Trophoblast cell (in vitro differentiated cells and primary cell): ENCODE measurements at places on chromosomes 7 and 10.

- H3K4me3 ChIP-seq = peak overlapping the region; percentile 35
- H3K36me3 ChIP-seq = no peaks in the 10 kb centered on the region
- H3K27me3 ChIP-seq = no peaks in the 10 kb centered on the region
- DNase-seq = no peak
These were observed 688.0 kb upstream of the ZWINT start for GRCh38 chr10:57049096-57049495.

DNA sequence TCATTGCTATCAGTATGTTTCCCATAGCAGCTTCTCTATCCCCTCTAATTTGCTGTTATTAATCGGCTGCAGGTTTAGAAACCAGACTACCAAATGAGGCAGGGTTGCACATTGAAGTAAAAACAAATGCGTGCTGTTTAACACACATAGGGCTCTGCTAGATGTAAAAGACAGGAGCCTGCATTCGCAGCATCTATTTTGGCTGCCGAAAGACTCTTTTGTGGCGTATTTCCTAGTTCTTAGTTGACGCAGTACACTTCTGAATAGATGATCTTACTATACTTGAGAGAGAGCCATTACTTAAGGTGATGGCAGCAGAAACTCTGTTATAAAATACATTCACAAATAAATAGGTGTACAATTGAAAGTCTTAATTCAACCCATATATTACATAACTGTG is 21.4 kb downstream of the SGCE start:
- H3K4me3 ChIP-seq = no peak overlapping the region
- no peaks in the 10 kb centered on the region for H3K27me3 ChIP-seq
- no peaks in the 10 kb centered on the region for H3K4me1 ChIP-seq
- no peaks in the 10 kb centered on the region for H3K36me3 ChIP-seq
- H3K27ac ChIP-seq = no peak overlapping the region

DNA sequence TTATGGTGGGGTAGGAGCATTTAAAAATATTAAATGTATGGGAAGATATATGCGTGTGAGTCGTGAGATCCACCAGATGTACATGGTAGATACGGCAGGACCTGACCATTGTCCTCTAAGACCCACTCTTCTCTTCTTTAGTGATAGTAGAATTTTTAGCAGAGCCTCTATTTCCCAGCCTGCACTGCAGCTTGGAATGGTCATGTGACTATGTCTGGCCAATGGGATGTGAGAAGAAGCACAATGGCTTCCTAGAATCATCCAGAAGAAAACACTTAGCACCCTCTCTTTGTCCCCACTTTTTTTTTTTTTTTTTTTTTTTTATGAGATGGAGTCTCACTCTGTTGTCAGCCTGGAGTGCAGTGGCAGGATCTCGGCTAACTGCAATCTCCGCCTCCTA is 86.6 kb upstream of the CYTH3 start:
- DNase-seq = no peak
- no peaks in the 10 kb centered on the region for H3K27me3 ChIP-seq
- H3K27ac ChIP-seq = no peak overlapping the region
- no peaks in the 10 kb centered on the region for H3K4me1 ChIP-seq

DNA sequence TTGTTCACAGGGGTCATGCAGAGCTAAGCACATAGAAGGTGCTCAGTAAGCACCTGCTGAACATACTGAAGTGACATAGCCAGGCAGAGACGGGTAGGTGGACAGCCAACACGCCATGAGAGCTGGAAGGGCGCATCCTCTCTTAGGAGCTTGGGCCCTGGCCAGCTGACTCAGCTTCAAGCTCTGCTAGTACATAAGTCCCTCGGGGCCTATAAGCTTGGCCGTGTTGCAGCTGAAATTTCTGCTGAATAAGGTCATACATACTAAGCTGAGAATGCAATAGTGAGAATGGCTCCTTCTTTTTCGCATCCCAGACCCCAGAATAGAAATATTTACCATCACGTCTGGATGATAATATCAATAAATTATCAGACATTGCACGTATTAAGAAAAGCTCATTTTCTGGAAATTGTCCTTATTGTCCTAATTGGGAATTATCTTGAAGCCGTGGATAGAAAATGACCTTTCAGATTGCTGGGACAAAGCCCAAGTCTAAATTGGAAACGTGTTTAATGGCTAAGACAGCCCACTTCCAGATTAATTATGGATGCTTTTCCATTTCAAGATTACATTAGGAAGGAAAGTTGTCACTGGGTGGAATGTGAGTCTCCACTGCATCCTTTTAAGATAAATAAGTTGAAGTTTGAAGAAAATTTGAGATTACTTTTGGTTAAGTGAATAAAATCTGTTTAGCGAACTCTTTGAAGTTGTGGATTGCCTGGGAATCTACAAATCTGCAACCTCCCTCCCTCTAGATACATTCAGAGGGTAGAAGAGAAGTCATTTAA is 287.1 kb upstream of the C7orf33 start:
- H3K27me3 ChIP-seq = no peaks in the 10 kb centered on the region
- no peaks in the 10 kb centered on the region for H3K36me3 ChIP-seq
- H3K4me1 ChIP-seq = peaks cover 10% of the 10 kb centered on the region
- H3K4me3 ChIP-seq = no peak overlapping the region
- no peak overlapping the region for H3K27ac ChIP-seq
- peak; percentile 66 for DNase-seq
